ENCODE measurements at places on chromosomes 13 and 19.

DNA sequence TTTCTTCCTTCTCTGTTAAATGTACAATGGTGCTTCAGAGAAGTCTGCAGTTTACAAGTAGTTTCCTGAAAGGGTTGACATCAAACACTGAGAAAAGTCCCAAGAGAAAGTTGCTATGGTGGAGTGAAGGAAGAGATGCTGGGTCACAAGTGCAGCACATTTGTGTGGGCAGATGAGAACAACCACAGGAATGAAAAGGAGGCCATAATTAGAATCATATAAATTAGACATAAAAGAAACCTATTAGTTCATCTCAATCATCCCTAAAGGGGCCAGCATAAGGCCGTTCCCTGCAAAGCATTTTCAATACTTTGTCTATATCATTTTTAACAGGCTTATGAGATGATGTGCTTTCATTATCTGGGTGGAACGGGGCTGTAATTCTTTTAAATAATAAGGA lies 359.2 kb downstream of the IRS2 start:
- DNase-seq: no peak

DNA sequence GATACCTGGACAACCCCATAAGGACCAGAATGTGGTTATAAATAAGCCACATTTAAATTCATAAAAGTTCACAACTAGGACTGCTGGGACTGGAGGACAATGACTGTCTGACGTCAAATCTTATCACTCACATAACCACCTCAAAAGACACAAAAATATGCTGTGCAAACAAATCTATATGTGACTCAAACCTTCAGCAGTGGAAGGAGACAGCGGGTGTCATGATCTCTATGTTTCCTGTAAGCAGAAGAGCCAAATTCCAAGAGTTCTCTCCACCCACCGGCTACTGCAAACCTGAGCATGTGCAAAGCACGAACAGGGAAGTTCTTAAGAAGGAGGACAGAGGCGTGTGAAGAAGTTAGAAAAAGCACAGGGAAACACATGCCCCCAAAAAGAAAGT lies 113.2 kb downstream of the MYCBP2 start:
- no peak for DNase-seq

- DNase-seq: no peak
Measured at GRCh38 chr13:98454389-98454881, 122.5 kb downstream of the STK24 start.

GRCh38 chr13:42548731-42549551 lies 25.0 kb upstream of the TNFSF11 start:
- DNase-seq: no peak

DNA sequence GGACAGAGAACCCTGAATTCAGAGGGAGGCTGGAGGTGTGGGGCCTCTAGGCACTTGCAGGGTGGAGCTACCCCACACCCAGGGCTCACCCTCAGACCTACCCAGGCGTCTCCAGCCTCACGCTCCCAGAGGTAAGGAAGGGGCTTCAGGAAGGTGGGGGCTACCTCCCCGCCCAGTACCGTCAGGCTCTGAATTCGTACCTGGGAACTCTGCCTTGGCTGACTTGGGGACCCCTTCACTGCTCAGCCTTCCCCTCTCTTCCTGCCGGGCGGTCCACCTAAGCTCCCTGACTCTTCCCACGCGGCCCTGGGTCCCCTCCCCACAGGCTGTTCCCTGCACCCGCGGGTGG lies 28.5 kb upstream of the PARP4 start:
- no peak for DNase-seq

DNA sequence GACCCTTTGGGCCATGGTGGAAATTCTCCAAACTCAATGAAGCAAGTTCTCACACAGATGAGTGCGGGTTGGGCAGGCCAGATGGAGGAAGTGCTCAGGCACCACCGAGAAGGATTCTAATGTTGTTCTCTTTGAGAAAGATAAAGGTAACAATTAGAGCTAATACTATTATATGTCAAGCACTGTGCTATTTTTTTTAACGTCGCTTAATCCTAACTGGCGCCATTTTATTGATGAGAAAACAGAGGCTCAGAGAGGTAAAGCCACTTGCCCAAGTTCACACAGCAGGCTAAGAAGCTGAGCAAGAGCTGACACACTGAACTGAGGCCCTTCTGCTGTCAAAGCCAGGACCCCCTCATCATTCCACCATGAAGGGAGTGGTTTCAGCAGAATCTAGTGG lies 1.0 kb downstream of the FBL start:
- no peak for DNase-seq

DNA sequence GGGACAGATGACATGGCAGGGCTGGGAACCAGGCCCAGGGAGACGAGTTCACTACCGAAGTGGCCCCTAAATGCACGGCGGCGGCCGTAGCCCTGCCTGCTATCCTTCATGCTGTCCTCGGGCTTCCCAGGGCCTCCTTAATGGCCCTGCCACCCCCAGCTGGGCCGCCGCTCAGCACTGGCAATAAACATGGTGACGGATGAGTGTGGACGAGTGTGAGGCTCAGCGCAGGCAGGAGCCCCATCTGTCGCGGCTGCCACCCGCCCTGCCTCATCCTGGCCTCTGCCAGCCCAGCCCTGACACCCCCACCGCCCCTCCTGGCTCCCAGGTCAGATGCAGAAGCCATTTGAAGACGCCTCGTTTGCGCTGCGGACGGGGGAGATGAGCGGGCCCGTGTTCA lies 13.6 kb downstream of the PIN1 start:
- no peak for DNase-seq

DNA sequence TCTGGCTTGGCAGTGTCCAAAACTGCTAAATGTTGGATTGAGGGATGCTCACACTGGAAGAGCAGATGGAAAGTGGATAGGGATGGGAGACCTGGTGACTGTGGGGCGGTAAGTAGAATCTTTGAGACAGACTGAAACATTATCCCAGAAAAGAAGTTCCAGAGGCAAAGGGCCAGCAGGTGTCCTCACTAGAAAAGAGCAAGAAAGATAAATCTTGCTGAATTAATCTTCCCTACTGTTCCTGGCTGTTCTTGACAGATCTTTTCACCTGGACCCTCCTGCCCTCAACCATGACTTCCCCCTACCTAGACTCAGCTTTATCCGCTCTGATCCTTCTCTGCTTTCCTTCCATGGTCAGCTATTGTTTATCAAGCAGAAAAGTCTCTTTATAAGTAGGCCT lies 35.0 kb upstream of the FRY start:
- no peak for DNase-seq

DNA sequence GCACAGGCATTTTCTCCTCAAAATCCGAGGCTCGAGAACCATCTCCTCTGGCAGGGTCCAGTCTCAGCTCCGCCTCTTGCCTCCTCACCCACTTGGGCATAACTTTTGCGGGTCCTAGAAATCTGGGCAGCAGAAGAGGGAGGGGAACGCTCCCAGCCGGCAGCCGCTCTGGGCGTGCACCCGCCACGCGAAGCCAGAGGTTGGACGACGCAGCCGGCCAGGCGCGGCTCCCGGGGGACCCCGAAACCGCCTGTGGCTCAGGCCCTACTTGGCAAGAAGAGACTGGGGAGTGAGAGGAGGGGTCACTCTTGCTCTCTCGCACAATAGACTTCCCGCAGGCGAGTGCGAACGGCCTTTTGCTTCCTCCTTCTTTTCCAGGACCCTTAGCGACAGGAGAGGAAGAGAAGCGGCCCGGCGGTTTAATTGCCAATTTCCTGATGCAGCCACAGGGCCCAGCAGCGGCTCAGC lies 6.0 kb upstream of the SOX1 start:
- no peak for DNase-seq

All from activated T-cell treated with anti-CD3 and anti-CD28 coated beads for 1 hour (primary cell).